ENCODE measurements at places on chromosomes 1 and 21.
A peak's percentile ranks its signal among the peaks of the same experiment; 100 is the strongest.

- no peak for DNase-seq
Measured at GRCh38 chr1:31843506-31843905, 27.7 kb upstream of the SPOCD1 start.

- no peak for DNase-seq
Measured at GRCh38 chr1:117566556-117566955, 39.3 kb upstream of the TENT5C start.

GRCh38 chr1:110383251-110383990, 7.4 kb downstream of the SLC16A4 start:
- DNase-seq, result no peak

DNA sequence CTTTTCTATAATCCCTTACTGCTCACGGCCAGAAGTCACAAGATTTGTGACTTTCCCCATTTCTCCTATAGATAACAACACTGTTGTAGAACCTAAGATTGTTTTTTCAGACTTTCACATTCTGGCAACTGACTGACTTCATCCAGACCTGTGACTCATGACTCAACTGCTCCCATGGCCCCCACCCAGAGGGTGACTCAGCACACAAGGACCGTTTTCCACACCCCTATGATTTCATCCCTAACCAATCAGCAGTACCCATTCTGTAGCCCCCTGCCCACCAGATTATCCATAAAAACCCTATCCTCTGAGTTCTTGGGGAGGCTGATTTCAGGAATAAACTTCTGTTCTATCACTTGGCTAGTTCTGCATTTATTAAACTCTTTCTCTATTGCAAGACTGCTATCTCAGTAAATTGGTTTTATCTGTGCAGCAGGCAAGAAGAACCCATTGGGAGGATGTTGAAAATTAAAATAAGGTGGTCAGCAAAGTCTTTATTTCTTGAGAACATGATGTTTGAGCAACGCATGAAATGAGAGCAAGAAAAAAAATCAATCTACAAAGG, 79.7 kb downstream of the NGF start:
- DNase-seq, result no peak

DNA sequence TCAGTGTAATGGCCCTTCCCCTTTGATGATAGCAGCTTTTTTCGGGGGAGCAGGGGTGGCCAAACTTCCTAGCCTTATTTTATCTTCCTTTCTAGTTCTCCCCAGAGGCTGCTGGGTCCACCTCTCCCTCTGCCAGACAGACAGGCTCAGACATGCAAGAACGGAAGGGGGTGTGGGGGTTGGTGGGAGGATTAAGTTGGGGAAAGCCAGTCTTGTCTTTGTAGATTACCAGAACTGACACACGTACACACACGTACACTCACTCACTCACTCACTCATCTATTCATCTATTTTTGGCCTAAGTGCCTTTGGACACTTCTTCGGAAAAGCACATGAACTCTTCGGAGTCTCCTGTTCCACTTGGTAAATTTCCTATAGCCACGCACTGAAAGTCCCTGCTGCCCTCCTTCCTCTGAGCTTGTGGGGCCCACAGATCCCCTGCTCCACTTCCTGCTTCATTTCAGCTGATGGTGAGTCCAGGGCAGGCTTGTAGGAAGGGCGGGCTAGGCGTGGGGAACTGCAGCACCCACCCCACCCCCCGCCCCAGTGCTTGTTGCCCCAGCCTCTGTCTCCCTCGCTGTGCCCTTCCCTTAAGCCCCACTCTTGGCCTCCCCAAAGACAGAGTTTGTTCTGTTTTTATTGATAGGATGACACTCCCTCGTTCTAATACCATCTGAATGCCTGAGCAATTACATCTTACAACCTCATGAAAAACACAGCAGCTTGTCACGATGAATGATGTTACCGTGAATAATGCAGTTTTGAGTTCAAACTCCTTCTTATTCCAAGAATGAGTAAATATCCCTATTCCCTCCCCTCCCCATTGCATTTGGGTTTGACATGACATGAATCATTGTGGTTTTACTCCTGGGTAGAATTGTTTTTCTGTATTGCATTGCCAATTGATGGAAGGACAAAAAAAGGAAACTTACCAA, 60.7 kb upstream of the ATP5PO start:
- peak; percentile 63 for DNase-seq

DNA sequence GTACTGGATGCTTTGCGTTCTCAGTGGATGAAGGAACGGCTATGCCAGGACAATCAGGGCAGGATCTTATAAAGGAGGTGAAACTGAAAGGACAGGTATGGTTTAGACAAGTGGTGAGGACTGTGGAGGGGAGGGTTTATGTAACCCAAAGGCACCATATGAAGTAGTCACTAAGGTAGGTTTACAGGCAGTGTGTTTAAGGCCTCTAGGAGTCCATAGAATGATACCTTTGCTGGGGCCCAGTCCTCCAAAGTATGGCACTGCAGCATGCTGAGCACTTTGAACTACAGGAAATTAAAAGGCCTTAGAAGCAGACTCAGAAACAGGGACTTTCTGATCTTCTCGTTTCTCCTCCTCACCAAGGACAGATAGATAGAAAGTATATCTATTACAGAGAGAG, 304.7 kb upstream of the USP25 start:
- no peak for DNase-seq

GRCh38 chr1:203122159-203122558, 5.4 kb upstream of the ADORA1 start:
- no peak for DNase-seq

GRCh38 chr1:110164725-110165350, 14.5 kb downstream of the SLC6A17 start:
- no peak for DNase-seq

DNA sequence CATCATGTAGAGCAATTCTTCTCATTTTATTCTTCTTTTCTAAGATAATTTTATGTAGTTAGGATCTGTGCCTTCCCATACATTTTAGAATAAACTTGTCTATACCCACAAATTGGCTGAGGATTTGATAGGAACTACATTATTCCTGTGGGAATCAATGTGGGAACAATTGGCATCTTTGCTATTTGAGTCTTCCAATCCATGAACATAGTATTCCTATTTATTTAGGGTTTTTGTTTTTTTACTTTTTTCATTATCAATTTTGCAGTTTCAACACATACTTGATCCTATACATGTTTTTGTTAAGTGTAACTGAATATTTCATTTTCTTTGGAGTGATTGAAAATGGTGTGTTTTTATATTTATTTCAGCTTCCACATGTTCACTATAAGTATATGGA, 8.1 kb upstream of the WNT9A start:
- DNase-seq, result no peak

DNA sequence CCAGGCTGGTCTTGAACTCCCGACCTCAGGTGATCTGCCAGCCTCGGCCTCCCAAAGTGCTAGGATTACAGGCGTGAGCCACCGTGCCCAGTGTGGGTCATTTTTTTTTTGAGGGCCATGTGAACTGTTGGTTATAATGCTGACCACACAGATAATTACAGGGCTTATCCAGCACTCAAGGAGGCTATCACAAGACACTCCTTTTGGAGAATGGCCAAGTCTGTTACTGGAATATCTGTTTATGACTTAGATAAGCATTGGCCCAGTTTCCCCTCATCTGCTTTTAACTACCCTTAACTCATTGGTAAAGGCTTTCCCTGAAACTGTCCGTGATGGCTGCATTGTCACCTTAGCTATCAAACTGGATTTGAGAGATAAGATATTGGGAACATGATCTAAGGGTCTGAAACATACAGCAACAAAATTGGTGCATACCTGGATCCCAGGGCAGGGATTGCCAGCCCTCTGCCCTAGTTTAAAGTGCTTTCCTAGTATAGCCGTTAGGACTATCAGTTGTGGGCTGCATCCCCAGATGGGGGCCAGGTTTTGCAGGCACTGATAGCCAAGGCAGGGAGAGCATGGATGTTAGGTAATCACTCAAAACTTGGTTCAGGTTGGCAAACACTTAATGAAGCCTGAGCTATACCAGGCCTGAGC, 15.6 kb downstream of the SZT2 start:
- DNase-seq, result no peak

GRCh38 chr1:214747050-214747635, 144.1 kb downstream of the CENPF start:
- no peak for DNase-seq

- DNase-seq, result no peak
Measured at GRCh38 chr1:39406533-39407450, 84.6 kb upstream of the BMP8A start.

GRCh38 chr1:183598386-183598785, 8.1 kb upstream of the NCF2 start:
- DNase-seq, result no peak

DNA sequence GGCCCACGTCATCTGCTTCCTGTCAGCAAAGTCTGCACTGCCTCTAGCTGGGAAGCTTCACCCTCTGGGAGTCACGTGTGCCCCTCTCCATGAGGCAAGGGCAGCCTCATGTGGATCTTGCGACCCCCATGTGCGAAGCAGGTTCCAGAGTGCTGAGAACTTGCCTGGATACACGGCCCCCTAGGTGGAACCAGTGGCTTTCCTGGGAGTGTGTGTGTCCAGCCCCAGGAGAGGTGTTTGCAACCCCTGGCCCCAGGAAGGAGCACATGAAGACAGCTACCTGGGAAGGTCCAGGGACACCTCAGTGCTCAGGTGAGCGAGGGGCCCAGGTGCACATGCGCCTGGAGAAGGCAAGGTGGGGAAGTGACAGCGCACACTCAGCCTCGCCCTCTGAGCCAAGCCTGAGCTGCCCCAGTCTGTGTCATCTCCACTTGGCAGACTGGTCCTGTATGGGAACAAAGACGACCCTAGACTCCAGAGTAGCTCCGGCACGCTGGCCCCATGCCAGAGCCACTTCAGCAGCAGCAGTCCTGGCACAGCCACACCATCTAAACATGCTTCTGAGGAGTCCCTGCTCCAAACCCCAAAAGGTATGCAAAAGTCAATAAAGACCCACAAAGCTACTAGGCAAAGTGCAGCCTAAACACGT, 8.9 kb downstream of the LSS start:
- DNase-seq, result no peak

GRCh38 chr1:150138044-150138443, 11.7 kb upstream of the PLEKHO1 start:
- DNase-seq, result no peak

GRCh38 chr1:109595531-109595930, 23.9 kb downstream of the GNAT2 start:
- no peak for DNase-seq

DNA sequence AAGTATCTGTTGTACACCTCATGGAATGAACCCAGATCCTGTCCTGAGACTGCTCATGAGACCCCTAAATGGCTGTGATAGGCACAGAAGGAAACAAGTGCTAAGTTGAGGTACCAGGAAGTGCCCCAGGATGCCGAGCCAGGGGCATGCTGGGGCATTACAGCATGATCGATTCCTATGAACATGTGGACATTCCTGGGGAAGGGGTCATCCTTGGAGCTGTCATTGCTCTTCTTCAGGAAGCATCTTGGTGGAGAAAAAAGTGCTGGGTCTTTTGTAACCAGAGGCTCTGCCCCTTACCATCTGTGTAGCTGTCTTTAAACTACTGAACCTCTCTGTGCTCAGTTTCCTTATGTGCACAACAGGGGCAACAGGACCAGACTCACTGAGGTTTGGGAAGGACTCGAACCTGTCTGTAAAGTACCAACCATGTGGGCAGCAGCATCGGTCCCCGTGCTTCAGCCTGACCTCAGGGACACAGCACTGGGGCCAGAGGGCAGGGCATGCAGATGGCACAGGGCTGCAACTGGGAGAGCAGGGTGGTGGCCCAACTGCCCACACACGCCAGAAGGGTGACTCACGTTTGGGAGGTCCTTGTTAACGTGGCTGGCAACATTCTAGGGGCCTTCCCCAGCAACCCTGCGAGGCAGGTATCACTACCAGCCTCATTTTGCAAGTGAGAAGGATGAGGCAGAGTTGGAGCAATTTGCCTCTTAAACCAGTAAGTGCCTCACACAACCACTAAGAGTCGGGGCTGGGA, 142.3 kb upstream of the EDN2 start:
- DNase-seq, result no peak

- no peak for DNase-seq
Measured at GRCh38 chr1:165114022-165114888, 242.3 kb downstream of the LMX1A start.

DNA sequence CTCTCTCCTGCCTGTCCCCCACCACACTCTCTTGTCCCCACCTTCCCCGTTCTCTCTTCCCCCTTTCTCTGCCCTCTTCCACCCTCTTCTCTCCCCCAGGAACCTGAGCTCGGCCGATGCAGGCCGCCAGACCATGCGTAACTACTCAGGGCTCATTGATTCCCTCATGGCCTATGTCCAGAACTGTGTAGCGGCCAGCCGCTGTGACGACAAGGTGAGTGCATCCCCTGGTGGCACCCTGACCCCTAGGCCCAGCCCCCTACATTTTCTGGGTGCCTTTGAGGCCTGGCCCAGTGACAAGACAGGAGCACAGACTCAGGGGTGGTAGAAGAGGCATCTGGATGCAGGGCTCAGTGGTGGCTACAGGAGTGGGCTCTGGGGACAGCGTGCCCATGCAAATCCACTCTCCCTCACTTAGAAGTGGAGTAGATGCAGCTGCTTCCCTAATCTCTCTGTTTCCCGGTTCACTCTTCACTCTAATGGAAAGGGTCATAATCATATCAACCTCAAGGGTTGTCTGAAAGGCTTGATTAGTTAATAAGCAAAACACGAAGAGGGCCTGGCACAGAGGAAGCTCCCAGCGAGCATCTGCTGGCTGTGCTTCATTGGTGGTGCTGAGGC, 37.0 kb downstream of the PKP1 start:
- no peak for DNase-seq

GRCh38 chr1:81634294-81634693, 166.4 kb upstream of the ADGRL2 start:
- DNase-seq, result no peak

GRCh38 chr1:42845866-42846256, 552 bp upstream of the ZNF691 start:
- DNase-seq, result no peak

- no peak for DNase-seq
Measured at GRCh38 chr1:43797891-43798290, 90.6 kb downstream of the ST3GAL3 start.

DNA sequence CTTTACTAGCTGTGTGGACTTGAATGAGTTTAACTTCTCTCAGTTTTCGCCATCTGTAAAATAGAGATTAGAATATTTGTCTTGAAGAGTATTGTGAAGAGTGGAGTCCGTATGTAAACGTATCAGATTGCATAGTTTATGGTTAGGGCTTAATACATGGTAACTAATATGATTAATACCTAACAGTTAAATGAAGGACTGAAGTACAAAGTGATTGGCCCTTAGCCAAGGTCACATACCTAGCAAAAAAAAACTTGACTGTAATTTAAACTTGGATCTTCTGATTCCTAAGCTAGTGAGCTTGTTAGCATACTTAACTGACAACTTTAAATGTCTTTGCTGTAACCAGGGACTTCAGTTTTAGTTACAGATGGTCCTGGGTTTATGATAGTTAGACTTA, 1.9 kb downstream of the GIPC2 start:
- DNase-seq, result no peak

DNA sequence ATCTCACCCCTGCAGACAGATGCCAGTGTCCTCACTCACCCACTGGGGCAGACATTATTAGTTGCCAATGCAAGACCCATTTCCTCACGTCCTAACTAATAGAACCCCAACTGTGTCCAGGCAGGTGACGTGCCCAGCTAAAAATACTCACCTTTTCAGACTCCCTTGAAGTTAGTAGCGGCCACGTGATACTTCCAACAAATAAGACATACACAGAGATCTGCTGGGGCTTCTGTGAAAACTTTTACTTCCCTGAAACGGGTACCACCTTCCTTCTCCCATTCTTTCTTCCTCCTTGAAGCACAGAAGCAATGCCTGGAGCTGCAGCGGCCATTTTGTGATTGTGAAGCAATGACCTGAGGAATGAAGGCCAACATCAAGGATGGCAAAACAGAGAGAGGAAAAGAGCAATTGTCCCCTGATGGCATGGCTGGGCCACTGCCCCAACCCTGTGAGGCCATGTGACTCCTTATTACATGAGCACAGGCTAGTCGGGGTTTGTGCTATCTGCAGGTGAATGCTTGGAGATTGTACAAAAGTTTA, 74.4 kb upstream of the TMPRSS2 start:
- DNase-seq, result no peak
